Mesenteric fat pad (tissue), 1 donor: ENCODE measurements at places on chromosomes 4 and X.

DNA sequence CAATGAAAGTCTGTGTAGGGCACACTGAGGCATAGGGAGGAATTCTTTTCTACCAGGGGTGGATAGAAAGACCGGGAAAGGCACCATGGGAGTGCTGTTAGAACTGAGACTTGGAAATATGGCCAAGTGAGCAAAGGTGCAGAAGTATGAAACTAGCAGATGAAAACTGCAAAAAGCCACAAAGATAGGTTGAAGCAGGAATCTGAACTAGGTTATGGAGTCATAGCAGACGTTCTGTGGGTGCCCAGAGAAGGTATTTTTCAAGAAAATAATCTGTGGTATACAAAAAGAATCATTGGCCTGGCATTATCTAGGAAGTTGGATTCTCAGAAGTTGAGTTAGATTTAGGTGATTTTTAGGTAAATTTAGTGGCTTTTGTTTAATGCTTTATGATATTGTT is 48.5 kb downstream of the SMAD1 start:
- no peak for DNase-seq

GRCh38 chr4:13313856-13314255 is 170.3 kb downstream of the RAB28 start:
- DNase-seq: no peak

GRCh38 chr4:158033416-158034120 is 139.3 kb downstream of the GASK1B start:
- DNase-seq: no peak

GRCh38 chr4:135718019-135718418 is 1516.4 kb upstream of the PABPC4L start:
- no peak for DNase-seq

GRCh38 chrX:18931972-18932371 is 51.9 kb downstream of the PHKA2 start:
- no peak for DNase-seq
